ENCODE measurements at places on chromosomes 5 and 9. TPM values are rescaled to one million over a fixed set of nuclear protein-coding genes. Genes with fewer than 3 reads are reported as not detected.
A peak's percentile ranks its signal among the peaks of the same experiment; 100 is the strongest.

Gene HNRNPK
- polyA plus RNA-seq: 369 TPM

Gene CCNI2
- 0.73 TPM for polyA plus RNA-seq

Gene NUTM2F
- polyA plus RNA-seq: not detected

Gene CARTPT
- polyA plus RNA-seq: not detected

- DNase-seq: peak; percentile 22
Measured at GRCh38 chr5:95727764-95728191, 3.4 kb upstream of the RHOBTB3 start.

- DNase-seq: no peak
Measured at GRCh38 chr9:136307215-136307750, 3.4 kb upstream of the CCDC187 start.

- peak; percentile 35 for DNase-seq
Measured at GRCh38 chr9:70352802-70353201, 61.7 kb downstream of the KLF9 start.

- DNase-seq: peak; percentile 20
Measured at GRCh38 chr5:143836161-143836725, 24.3 kb downstream of the HMHB1 start.

DNA sequence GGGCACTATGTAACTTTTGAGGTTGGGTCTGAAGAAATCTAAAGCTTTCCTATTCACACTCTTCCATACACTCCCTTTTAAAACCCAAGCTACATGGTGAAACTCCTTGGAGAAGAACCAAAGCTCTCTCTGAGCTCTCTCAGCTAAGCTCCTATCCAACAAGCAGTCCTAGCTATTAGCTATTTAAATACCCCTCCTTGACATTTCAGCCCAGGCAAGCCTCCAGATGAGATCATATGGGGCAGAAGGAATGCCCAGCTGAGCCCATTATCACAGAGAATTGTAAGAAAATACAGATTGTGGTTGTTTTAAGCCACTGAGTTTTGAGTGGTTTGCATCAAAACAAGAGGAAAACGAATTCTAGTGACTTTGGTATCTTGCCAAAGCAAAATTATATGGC is 15.2 kb downstream of the HSPB3 start:
- DNase-seq: peak; percentile 81

GRCh38 chr5:159564031-159564430 is 233.7 kb upstream of the IL12B start:
- no peak for DNase-seq

DNA sequence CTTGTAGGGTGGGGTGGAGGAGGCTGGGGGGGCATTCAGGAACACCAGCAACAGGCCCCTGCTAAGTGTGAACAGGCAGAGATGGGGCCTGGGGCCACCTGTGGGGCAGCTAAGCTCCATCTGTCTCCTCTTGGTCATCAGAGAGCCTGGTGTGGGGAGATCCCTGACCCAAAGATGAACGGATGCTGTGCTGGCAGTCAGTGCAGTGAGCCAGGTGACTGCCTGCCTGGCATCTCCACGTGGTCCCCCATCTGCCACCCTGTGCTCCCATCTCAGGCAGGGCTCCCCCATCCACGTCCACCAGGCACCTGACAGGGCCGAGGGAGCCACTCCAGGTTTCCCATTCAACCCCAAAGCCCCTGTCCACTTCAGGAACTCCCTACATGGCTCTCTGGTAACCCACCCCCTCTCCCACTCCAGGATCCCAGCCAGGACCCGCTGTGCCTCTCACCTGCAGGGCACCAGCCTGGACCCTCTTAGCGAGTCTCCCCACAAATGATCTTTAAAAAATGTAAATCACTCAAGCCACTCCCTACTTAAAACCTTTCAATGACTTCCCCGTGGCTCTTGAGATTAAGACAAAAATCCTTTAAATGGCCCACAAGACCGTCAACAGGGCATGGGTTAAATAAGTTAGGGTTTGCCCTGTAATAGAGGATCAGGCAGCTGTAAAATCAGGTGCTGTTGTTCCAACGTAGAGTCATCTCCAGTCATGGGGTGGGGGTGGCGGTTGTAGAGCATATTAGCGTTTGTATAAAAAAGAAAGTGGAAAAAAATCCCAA is 60.8 kb downstream of the LMX1B start:
- DNase-seq: no peak

DNA sequence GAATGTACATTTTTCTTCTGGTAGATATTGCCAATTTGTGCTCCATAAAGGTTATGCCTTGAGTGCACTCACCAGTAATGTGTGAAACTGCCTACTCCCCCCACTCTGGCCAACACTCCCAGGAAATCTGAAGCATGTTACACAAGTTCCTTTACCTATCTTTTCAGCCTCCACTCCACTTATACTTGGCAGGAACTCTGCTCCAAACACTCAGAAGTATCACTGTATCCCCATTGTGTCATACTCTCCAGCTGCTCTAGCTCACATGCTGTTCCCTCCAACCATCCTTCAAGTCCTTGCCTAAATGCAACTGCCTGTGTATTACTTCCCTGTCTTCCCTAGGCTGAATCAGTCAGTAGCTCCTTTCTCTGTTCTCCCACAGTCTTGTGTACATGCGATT is 28.3 kb downstream of the POU4F3 start:
- no peak for DNase-seq

DNA sequence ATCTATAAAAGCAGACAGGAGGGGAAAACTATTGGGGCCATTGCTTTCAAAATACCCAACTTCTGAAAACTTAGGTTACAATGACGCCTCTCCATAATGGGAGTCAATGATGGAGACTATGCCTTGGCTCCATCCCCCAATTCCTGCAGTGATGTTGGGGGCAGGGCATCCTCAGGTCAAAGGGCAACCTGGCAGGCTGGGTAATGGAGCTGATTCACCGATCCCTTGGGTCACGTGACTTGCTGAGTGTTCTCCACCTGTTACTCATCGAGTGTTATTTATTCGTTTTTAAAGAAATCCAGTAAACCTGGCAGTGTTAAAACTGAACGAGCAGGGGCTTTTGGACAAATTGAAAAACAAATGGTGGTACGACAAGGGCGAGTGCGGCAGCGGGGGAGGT is 244.4 kb downstream of the FAM114A2 start:
- peak; percentile 37 for DNase-seq

DNA sequence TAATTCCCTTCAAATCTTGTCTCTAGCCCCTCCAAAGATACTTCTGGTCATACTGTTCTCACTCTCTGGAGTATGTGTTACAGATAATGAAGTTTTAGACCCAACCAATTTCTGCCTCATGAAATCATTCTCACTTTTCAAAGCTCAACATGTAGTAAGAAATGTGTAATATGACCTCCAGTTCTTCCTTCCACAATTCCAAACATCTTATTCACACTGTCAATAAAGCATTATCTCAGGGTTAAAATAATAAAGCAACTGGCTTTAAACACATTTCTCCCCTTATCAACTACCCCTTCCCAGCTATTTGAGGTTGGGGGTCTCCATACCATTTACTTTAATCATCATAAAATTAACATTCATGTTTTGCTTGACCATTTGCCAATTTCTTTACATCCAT is 654.1 kb downstream of the RAB3C start:
- DNase-seq: no peak

- DNase-seq: peak; percentile 91
Measured at GRCh38 chr5:120388016-120388781, 75.9 kb upstream of the PRR16 start.

- DNase-seq: no peak
Measured at GRCh38 chr9:87271696-87272477, 225.8 kb upstream of the DAPK1 start.

- peak; percentile 82 for DNase-seq
Measured at GRCh38 chr5:109516390-109516789, 106.6 kb upstream of the PJA2 start.
